ENCODE measurements at places on chromosomes 12 and 14.

DNA sequence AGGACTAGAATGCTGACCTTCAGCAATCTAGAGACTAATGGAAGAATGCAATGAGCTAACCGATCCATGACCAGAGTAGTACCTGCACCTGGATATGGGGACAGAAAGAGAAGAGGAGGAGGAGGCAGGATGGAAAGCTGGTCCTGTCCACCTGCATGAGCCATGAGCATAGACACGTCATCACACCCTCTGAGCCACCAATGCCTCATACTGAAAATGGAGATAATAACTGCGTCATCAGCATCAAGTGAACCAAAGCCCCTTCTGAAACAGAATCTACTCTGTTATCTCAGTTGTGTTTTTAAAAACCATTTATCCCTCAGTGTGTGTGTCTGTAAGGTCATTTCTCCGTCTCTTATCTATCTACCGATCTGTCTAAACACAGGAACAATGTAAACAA lies 327.0 kb downstream of the BCL11B start:
- no peak for DNase-seq

DNA sequence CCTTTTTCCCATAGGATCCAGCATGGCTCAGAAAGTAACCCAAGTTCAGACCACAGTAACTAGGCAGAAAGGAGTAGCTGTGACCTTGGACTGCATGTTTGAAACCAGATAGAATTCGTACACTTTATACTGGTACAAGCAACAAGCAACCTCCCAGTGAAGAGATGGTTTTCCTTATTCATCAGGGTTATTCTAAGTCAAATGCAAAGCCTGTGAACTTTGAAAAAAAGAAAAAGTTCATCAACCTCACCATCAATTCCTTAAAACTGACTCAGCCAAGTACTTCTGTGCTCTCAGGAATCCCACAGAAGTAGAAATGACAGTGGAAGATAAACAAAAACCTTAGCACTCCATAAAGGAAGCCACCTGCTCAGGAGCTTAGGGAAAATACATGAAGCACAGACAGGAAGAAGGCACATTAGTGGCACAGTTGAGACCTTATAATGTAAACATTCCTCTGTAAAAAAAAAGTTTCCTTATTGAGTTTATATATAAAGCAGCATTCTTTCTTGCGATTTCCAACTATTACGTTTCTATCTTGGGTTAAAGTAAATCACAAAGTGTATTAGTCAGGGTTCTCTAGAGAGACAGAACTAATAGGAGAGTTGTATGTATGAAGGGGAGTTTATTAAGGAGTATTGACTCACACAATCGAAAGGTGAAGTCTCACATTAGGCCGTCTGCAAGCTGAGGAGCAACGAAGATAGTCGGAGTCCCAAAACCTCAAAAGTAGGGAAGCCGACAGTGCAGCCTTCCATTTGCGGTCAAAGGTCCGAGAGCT lies 398.4 kb downstream of the DAD1 start:
- DNase-seq, result no peak

- DNase-seq, result no peak
Measured at GRCh38 chr14:59482541-59483331, 1.5 kb downstream of the L3HYPDH start.

DNA sequence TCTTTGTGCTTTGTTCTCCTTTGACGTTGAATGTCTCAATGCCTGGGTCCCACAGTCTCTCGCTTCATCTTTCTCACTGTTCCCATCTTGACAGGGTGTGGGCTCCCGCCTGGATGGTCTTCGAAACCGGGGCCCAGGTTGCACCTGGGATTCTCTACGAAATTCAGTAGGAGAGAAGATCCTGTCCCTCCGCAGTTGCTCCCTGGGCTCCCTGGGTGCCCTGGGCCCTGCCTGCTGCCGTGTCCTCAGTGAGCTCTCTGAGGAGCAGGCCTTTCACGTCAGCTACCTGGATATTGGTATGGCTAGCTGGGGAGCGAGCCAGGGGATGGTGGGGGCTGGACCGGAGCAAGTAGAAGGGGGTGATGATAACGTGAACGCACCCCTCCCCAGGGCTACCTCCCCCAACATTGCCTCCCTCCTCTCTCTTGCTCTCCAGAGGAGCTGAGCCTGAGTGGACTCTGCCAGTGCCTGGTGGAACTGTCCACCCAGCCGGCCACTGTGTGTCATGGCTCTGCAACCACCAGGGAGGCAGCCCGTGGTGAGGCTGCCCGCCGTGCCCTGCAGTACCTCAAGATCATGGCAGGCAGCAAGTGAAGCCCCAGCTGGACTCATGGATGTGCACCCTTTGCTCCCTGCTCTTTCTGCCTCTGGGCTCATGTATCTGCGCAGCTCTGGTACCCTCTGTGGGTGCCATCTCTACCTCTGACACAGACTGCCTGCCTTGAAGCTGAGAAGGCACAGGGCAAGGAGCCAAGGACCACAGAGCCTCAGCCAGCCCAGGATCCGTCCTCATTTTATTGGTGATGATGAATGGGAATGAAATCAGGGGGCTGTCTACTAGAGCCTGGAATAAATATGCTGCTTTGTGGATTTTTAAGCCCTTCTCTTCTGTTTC lies 1.5 kb downstream of the NPFF start:
- no peak for DNase-seq

GRCh38 chr14:102774391-102775153 lies 2.7 kb upstream of the TRAF3 start:
- DNase-seq, result peak; percentile 62

GRCh38 chr12:56933826-56934625 lies at the start of gene SDR9C7:
SDR9C7 (minus strand) TSS chr12:56934408; CDS start chr12:56934261, 147 bp downstream.
- DNase-seq, result no peak

DNA sequence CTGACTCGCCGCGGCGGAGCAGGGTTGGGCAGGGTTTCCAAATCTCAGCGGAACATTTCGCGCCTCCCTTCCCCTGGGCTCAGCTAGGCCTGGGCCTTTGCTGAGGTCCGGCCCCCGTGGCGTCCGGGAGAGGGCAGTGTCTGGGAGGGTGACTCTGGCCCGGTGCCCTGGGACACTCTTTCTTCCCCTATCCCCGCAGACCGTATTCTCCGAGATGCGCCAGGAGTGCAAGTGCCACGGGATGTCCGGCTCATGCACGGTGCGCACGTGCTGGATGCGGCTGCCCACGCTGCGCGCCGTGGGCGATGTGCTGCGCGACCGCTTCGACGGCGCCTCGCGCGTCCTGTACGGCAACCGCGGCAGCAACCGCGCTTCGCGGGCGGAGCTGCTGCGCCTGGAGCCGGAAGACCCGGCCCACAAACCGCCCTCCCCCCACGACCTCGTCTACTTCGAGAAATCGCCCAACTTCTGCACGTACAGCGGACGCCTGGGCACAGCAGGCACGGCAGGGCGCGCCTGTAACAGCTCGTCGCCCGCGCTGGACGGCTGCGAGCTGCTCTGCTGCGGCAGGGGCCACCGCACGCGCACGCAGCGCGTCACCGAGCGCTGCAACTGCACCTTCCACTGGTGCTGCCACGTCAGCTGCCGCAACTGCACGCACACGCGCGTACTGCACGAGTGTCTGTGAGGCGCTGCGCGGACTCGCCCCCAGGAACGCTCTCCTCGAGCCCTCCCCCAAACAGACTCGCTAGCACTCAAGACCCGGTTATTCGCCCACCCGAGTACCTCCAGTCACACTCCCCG lies 3.0 kb downstream of the WNT1 start:
- DNase-seq, result peak; percentile 59

- no peak for DNase-seq
Measured at GRCh38 chr12:88781909-88782308, 201.6 kb upstream of the KITLG start.

DNA sequence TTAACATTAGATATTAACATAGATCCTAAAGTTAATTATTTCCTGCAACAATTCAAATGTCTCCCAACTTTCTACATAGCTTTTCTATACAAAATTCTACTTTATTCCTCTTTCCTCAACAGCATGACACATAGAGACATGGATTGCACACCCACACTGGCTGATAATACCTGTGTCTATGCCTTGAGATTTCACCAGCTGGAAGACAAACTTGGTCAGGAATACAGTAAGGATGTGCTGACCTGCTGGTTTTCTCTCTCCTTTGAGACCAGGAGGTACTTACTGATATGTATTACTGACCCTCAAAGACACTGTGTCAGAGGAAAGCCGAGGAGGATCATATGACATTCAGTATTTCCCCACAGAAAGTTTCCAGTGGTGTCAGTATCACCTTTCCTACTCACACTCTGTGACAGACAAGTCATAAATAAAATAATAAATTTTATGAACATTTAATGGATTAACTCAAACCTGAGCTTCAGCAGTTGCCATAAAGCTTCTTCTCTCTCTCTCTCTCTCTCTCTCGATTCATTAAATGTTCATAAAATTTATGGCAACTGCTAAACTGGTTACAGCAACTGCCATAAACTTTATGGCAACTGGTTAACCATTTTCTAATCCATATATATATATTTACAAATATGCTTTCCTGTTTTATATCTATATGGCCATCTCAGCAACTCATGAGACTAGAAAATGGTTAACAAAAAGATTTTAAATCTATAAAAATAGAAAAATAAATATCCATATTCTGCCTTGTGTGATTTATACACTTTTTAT lies 22.7 kb downstream of the EIF2S3B start:
- no peak for DNase-seq

GRCh38 chr14:71638523-71639196 lies 293.6 kb upstream of the RGS6 start:
- no peak for DNase-seq

GRCh38 chr14:95458459-95458858 lies 58.0 kb downstream of the SYNE3 start:
- no peak for DNase-seq

DNA sequence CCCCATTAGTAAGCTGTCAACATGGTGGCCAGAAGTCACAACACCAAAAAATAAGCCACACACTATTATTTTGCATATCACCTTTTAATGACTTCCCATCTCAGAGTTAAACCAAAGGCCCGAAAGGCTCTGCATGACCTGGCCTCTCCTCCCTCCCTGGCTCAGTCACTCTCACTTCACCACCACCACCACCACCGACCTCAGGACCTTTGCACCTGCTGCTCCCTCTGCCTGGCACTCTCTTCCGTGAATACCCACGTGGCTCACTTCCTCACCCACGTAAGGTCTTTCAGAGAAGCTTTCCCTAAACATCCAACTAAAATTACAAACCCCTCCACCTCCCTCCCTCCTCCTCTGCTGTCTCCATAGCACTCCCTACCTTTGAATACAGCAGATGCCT lies 134.3 kb downstream of the RIMBP2 start:
- no peak for DNase-seq

DNA sequence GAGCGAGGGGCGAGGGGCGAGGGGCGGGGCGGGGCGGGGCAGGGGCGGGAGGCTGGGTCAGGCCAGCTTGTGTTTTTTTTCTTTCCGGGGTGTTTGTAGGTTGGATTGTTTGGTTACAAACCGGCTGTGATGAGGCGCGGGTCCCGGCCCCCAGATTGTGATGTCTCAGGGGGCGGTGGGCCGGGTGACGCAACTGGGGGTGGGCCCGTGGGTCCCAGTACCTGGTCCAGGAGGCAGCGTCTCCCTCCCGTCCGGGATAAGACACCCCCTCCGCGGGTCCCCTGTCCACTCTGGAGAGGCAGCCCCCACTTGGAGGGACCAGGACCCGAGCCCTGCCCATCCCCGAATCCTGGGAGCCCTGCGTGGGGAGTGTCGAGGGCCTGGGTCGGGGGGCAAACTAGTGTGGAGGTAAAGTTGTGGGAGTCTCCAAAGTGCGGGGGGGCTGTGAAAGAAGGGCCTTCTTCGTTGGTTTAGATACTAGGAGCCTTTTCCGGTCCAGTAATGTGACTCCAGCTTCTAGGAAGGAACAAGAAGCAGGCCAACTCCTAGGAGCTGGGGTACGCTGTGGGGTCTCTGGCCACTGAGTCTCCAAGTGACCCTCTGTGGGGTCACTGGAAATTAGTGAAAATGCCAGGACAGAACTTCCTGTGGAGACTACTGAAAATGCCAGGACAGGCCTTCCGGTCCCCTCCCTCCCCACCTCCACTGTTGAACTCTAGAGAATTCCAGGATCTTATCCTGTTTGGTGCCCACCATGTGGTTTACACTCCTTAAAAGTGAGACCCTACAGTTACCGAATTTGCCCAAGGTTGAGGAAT lies 579 bp upstream of the CLMN start:
- no peak for DNase-seq

DNA sequence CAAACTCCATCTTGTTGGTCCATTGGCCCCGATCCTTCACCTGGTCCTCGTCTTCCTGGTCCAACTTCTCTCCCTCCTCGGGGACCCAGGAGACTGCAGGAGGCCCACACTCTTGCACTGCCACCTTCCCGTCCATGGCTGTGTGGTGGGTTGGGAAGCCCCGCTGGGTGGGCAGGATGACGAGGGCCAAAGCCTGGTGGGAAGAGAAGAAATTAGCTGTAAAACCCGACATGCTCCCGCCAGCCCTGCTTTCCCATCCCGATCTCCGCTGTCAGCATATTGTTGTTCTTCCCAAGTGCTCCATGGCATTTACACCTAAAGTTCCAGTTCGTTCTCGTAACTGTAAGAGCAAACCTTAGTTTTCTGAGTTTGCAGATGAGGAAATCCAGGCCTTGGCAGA lies 4.1 kb downstream of the SLC6A12 start:
- DNase-seq, result no peak

DNA sequence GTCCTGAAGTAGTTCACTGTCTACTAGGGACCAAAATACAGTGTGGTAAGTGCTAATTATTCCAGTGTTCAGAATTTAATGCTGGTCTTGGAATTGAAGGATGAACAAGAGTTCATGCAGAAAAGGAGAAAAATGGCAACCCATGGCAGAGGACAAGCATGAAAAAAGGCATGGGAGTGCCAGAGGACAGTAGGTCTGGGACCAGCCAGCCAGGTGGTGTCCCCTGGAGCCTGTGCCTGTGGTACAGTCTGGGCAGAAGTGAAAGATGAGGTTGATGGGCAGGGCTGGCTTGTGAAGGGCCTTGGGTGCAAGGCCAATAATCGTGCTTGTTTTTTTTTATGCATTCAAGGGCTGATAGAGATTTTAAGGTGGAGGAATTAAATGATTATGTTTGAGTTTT lies 21.0 kb downstream of the C12orf75 start:
- no peak for DNase-seq

- DNase-seq, result no peak
Measured at GRCh38 chr14:48096897-48097296, 421.5 kb upstream of the MDGA2 start.

- no peak for DNase-seq
Measured at GRCh38 chr12:80777587-80777986, 60.9 kb downstream of the MYF5 start.

GRCh38 chr14:29580763-29581162 lies 346.9 kb downstream of the PRKD1 start:
- no peak for DNase-seq

DNA sequence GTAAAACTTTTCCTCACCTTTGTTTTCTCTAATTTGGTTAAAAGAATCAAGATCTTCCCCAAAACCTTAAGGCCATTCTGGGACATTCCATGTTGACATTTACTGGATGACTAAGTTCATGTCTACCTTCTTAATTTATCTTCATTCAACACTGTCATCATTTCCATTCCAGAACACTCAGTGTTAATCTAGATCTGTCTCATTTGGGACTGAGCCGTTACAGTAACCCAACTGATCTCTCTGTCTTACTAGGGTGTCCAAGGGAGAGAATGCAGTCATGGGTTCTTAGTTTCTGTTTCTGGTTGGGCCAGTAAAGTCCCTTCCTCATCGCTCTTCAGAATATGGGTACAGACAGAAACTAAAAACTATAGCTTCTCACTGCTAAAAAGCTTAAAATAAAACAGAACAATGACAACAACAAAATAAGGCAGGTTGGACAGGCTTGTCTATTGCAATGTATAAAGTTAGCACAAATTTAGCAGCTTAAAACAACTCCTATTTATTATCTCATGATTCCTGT lies 144.8 kb downstream of the ASCL1 start:
- DNase-seq, result no peak

Data from T follicular helper cell (primary cell).